ENCODE measurements at places on chromosomes 2 and 18.

GRCh38 chr2:64934530-64934929 lies 54.7 kb upstream of the SLC1A4 start:
- no peak for DNase-seq

GRCh38 chr2:149103081-149103620 lies 64.7 kb downstream of the LYPD6B start:
- DNase-seq: no peak

DNA sequence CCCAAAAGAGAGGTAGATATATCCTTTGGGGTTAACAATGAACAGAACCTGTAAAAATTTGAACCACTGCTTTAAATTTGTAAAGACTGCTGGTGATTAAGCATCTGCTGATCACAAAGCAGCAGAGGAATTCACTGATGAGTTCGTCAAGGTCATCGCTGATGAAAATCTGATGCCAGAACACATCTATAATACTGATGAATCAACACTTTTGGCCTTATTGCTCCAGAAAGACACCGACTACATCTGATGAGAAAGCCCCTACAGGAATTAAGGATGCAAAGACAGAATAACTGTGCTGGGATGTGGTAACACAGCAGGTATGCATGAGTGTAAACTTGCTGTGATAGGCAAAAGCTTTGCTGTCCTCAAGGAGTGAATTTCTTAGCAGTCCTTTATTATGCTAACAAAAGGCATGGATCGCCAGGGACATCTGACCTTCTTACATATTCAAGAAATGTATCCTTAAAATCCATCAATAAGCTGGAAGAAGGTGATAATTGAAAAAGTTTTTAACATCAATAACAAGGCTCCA lies 30.5 kb upstream of the SGPP2 start:
- no peak for DNase-seq

DNA sequence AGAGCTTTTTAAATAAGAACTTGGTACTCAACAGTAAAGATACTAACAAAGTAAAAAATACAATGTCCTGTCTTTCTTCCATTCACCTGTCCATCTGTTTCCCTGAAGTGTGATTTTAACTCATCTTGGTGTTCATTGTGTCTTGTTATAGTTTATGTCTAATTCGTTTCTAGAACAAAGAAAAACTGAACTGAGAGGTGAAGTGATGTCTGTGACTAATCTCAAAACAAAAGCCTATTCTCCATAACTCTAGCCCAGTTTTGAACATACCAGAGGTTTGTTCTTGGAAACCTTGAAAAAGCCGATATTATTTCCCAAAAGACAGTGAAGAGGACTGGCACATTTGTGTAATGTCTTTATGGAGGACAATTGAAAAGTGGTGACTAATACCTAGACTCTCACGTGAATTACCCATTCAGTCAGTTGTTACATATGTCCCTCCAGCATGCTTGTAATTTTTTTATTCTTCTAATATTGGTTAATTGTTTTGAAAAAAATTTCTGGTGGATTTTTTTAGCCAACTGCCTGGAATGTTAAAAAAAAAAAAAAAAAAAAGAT lies 725.8 kb downstream of the SATB2 start:
- peak; percentile 48 for DNase-seq

DNA sequence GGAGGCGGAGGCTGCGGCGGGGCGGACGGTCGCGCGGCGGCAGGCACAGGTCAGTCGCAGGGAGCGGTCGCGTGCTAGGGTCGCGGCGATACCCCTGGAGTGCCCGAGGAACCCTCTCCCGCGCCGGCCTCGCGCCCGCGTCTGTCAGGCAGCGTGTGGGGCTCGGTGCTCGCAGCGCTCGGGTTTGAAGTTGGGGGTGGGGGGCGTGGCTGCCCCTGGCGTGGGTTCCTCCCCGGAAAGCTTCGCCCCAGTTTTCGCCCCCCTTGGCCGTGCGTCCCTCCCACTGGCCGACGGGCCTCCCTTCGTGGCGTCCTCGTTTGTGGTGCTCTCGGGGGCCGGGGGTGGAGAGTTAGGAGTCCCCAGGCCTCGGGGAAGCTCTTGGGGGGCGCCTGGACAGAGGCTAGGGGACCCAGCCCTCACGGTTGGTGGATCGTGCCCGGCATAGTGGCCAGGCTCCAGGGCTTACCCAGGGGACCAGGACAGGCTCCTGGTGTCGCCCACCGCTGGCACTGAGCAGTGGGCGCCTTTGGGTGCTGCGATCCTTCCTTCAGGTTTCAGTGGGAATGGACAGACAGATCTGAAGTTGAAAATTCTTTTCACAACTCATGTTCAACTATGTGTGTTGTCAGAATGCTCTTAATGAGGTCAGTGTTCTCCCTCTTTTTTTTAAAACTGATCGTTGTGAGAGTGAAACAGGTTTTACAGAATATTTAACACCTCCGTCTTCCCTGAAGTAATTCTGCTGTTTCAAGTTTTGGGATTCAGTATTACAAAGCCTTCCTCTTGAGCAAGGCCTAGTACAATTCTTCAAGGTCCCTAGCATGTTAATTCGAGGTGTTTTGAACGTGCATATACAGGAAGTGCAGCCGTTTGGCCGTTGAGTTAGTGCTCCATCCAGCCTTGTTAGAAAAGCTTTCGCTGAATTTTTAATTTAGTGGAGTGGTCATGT lies 604 bp downstream of the RALBP1 start:
- peak; percentile 61 for DNase-seq

DNA sequence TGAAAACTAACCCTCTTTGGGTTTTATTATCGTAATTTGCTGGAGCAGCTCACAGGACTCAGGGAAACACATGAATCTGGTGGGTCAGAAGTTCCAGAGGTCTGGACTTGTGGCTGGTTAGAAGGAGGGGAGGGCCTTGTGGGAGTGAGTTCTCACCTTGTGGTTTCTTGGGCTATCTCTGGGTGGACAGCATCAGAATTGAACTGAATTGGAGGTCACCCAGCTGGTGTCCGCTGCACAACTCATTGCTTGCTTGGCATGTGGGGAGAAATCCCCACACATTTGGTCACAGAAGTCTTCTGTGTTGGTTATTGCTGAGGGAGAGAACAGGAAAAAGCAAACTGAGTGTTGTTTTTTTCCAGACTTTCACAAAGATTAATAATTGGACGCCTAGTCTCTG lies 27.5 kb downstream of the ZNF892 start:
- DNase-seq: no peak

- no peak for DNase-seq
Observed at GRCh38 chr2:134670955-134671354, 47.8 kb downstream of the TMEM163 start.
